ENCODE measurements at places on chromosomes 6 and 20.
A peak's percentile ranks its signal among the peaks of the same experiment; 100 is the strongest.

DNA sequence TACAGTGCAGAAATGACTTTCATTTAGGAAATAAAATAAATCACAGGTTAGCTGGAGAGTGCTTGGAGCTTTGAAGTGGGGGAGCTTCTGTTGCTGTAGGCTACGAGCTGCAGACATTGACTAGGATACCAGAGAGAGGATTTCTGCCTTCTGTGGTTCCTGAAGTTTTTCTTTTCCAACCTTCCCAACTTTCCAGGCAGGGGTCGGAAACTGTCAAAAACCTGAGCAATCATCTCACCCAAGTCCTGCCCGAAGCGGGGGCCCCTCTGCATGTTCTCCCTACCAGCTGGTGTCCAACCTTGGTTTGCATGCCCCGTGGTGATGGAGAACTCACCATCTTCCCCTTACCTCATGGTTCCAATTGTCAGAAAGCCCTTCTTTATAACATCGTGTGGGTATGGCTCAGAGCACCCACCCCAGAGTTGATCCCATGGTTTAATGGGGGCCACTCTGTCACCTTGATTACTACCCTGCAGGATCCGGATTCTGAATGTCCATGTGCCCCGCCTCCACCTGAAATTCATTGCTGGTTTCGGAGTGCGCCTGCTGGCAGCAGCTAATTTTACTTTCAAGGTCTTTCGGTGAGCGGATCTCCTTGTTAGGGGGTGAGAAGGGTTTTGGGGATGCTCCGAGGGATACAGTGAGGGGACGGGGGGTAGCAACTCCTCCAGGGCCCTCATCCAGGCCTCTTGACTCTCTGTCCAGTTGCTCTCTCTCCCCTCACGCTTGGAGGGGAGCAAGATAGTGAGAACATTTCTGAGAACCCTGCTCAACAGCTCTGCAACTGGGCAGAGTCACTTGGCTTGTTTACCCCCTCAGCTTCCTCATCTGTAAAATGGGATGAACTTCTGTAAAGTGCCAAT, 5.1 kb downstream of the BPIFB2 start:
- DNase-seq, result no peak

- DNase-seq, result no peak
Observed at GRCh38 chr6:73085443-73085871, 139.8 kb downstream of the KHDC1L start.

DNA sequence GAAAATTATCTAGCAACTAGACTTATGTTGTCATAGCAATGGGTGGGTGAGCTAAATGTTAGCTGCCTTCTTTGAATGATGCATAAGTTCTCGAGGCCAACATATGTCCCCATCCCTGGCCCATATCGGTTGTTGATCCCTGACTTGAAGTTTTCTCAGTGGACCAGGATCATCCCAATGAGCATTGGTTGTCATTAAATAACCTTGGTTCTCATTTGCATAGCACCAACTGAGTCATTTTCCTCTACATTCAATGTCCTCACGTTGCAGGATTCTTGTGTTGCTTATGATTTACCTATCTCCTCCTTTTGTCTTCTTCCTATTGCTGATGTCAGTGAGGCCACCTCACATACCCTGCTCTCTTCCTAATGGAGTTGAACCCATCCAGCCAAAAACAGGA, 12.1 kb upstream of the AHCY start:
- no peak for DNase-seq

DNA sequence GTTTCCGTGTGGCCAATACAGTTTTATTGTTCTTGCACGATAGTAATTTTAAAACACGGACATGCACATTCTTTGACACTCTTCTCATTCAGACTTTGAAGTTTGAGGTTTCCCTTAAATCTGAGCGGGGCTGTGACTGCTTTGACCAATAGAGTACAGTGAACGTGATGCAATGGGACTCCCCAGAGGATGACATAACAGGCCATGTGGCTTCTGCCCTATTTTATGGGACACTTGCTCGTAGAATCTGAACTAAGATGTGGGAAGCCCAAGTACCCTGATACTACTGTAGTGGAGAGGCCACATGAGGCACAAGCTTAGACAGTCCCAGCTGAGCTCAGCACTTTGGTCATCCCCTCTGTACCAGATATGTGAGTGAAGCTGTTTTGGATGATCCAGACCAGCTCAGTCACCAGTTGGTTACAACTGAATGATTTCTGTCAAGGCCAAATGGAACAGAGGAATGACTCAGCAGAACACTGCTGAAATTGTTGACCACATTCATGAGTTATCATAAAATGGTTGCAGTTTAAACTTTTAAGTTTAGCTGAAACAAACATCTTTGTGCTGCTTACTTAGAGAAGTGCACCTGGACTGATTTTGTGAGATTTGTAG, 279.4 kb downstream of the RFPL4B start:
- DNase-seq, result no peak

- DNase-seq, result no peak
Observed at GRCh38 chr6:40376113-40376650, 211.0 kb downstream of the LRFN2 start.

- DNase-seq, result no peak
Observed at GRCh38 chr6:93088621-93089501, 330.5 kb downstream of the EPHA7 start.

DNA sequence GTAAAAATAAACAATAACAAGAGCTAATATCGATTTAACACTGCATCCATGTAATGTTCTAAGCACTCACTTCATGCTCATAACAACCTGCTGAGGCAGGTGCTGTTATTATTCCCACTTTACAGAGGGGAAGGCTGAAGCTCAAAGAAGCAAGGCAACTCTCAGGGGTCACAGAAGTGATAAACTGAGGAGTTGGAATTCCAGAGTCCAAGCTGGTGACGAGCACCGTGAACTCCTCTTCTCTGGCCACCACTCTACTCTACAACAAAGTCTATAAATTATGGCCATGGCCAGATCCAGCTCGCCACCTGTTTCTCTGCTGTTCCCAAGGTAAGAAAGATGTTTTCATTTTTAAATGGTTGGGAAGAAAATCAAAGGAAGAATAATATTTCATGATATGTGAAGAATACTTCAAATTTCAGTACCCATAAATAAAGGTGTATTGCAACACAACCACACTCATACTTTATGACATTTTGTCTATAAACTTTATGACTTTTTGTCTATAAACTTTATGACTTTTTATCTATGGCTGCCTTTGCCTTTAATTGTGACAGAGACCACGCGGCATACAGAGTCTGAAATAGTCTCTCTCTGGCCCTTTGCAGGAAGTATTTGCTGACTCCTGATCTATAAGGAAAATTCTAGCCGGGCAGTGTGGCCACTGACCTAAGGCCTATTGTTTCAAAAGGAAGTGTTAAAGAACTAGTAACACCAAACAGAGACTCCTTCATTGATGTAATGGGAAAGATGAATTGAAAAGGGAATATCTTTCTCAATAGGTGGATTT, 113.2 kb upstream of the KCNG1 start:
- no peak for DNase-seq

- peak; percentile 91 for DNase-seq
Observed at GRCh38 chr6:26123675-26123946, 36.4 kb downstream of the HFE start.

DNA sequence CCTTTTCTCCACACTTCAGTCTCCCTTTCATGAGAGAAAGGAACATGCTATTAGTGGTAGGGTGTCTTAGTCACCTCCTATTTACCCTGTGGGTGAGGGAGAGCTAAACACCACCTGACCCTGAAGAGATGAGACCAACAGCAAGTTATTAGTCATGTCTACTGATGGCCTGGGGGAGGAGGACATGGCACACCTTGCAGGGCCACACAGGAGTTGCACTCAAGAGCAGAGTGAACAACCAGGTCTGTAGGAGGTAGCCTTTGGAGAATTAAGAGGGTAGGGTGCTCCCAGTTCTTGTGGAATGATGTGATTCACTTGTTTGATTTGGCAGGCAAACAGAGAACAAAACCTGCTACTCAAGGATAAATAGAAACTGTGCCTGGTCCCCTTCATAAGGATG, 82.7 kb upstream of the FABP7 start:
- no peak for DNase-seq

DNA sequence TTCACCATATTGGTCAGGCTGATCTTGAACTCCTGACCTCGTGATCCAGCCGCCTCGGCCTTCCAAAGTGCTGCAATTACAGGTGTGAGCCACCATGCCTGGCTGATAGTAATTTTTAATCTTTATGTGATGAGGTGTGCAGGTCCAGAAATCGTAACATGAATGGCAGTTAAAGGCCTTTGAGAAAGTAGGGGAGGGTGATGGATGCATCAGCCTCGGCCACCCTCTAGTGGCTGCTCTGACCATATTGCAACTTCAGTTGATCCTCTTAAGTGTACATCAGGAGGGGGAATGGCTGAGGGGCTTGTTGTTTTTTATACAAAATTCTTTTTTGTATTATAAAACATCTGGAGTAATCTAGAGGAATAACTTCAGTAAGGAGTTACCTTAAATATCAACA, 193.0 kb downstream of the ZFAND3 start:
- DNase-seq, result no peak

- DNase-seq, result no peak
Observed at GRCh38 chr6:148969603-148970061, 222.8 kb downstream of the UST start.

GRCh38 chr6:41042226-41043055, at the start of gene TSPO2:
TSS of gene TSPO2 (plus strand) at chr6:41042467. CDS start at chr6:41042986, 519 bp downstream.
- DNase-seq, result no peak

- no peak for DNase-seq
Observed at GRCh38 chr6:44528716-44529115, 141.2 kb downstream of the CDC5L start.

- no peak for DNase-seq
Observed at GRCh38 chr6:133752129-133752528, 136.8 kb upstream of the TCF21 start.

GRCh38 chr20:36313926-36314325, 7.8 kb downstream of the DLGAP4 start:
- no peak for DNase-seq

DNA sequence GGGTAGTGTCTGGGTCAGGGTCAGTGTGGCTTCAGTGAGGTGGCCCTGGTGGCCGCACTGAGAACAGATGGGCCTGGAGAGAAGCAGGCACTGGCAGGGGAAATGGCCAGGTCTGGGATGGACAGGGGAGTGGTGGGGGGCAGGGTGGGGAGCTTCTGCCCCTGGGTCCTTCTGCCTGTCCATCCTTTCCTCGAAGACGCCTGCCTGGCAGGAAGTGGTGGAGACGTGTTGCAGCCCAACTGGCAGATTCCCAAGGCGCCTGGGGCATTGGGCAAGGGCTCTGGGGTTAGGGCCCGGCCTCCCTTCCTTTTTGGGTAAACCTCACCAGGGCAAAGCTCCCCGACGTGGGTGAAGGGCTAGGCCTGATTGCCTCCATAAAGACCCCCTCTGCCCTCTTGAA, 10.4 kb downstream of the SRC start:
- no peak for DNase-seq

- no peak for DNase-seq
Observed at GRCh38 chr6:157229713-157230112, 93.6 kb downstream of the TMEM242 start.
